ENCODE measurements at places on chromosomes 13 and 19.

DNA sequence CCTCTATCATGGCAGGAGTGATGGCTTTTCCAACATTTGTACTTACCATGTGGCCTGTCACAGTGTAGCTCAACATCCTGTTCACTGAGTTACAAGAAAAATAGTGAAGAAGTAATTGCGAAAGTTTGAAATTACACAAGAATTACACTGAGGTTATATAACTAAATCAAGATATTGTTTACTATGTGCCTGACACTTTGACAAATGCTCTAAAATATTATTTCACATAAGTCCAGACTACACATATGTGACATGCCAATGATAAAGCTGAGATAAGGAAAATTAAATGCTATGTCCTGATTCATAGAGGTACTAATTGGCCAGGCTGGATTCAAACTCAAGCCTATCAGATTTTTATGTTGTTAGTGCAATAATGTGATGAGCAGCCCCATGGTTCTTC, 451.7 kb downstream of the PCDH9 start:
- no peak for DNase-seq

- no peak for DNase-seq
Measured at GRCh38 chr19:32201636-32202051, 143.8 kb upstream of the ZNF507 start.

GRCh38 chr19:55325172-55325571, at the start of gene TMEM150B:
Gene TMEM150B (minus strand): TSS chr19:55325341. CDS start chr19:55321036, 4,305 bp downstream.
- DNase-seq: peak; percentile 77

DNA sequence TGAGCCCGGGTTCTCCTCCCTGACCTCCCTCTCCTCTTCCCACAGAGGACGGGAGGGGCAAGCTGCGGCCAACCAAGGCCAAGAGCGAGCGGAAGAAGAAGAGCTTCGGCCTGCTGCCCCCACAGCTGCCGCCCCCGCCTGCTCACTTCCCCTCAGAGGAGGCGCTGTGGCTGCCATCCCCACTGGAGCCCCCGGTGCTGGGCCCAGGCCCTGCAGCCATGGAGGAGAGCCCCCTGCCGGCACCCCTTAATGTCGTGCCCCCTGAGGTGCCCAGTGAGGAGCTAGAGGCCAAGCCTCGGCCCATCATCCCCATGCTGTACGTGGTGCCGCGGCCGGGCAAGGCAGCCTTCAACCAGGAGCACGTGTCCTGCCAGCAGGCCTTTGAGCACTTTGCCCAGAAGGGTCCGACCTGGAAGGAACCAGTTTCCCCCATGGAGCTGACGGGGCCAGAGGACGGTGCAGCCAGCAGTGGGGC, 162.2 kb downstream of the KDM4B start:
- peak; percentile 76 for DNase-seq

- DNase-seq: no peak
Measured at GRCh38 chr13:97505017-97505416, 71.0 kb downstream of the RAP2A start.

GRCh38 chr13:28922341-28922740, 102.2 kb downstream of the MTUS2 start:
- no peak for DNase-seq

DNA sequence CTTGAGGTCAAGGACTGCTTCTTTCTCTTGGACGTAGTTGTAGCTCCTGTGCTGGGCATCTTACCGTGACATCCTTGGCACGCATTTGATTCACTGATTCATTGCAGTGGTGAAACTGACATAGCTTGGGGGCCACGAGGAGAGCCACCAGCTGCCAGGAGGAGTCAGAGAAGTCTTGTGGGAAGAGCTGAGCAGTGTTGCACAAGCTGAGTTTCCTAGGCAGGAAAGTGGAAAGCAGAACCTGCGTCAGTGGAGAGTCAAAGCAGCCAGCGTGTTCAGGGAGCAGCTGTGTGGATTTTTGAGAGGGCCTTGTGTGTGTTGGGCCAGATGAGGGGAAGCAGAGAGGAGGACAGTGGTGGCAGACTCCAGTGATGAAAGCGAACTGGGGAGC, 5.3 kb upstream of the GPR183 start:
- DNase-seq: peak; percentile 93

DNA sequence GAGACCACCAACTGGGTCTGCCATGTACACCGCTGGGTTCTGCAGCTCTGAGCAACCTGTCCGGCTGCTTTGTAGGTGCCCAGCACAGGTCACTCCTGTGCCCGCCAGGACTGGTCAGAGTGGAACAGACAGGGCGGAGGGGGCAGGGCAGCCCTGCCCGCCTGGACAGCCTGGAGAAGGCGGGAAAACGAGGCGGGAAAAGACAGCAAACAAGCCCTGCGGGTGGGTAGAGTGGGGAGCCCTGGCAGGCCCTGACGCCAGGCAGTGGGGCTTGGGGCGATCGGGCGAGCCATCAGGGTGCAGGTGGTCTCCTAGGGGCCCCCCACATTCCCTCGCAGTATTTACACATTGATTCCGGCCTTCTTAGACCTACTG, 533 bp upstream of the UHRF1 start:
- DNase-seq: no peak

DNA sequence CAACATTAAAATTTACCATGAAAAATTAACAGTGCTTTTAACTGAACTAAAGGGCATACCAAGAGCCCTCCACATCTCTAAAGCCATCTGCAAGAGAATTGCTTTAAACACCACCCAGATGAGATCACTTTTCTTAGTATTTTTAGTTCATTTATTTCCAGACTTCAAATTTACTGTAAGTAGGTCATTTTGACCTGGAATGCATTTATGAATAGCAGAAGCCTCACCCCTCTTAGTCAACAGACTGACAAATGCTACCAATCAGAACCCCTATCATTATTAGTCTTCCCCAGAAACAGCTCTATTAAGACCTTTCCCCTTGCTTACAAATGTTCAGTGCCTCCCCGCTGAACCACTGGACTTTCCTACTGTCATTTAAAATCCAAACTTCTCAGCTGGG, 27.3 kb downstream of the RUBCNL start:
- no peak for DNase-seq

DNA sequence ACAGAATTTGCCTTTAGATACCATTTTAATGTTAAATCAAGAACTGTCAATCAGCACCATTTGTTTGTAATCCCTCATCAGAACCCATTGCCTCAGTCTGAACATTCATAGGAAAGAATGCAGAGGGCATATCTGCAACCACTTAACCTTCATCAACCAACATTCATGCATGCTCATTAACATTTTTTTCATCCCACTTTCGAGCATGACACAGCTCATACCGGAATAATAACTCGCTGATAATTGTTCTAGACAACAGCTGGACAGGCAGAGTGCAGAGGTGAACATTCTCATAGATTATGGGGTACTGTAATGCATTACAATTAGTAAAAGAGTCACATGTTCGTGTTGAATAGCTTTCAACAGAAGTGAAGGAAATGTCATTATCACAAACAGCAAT, 216.8 kb downstream of the DIAPH3 start:
- no peak for DNase-seq

DNA sequence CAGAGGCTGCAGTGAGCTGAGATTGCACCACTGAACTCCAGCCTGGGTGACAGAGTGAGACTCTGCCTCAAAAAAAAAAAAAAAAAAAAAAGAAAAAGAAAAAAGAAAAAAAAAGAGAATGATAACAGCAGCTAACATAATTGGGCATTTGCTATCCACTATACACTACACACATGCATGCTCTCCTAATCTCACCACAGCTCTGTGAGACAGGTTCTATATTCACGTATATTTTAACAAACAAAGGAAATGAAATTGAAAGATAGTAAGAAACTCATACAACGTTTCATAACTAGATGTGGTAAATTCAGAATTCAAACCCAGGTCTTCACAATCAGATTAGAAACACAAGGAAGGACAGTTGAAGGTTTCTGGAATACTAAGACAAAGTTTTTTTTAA, 265.7 kb downstream of the DIAPH3 start:
- no peak for DNase-seq

DNA sequence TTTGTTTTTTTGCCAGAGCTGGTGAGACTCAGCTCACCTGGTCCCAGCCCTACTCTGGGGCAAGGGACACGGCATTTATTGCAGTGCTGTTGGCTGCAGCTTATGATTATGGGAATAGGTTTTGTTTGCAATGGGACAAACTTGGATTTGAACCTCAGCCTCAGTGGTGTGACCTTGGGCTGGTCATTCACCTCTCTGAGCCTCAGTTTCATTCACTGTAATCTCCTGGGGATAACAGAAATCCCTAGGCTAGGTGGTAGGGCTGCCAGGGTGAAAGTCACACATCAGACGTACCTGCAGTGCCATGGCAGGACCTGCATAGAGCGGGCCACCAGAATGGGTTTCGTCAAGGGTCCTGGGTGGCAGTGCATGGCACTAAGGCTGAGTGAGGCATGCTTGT, 73.7 kb upstream of the MEDAG start:
- DNase-seq: no peak

GRCh38 chr19:38245826-38246498, 10.2 kb downstream of the PPP1R14A start:
- DNase-seq: no peak

DNA sequence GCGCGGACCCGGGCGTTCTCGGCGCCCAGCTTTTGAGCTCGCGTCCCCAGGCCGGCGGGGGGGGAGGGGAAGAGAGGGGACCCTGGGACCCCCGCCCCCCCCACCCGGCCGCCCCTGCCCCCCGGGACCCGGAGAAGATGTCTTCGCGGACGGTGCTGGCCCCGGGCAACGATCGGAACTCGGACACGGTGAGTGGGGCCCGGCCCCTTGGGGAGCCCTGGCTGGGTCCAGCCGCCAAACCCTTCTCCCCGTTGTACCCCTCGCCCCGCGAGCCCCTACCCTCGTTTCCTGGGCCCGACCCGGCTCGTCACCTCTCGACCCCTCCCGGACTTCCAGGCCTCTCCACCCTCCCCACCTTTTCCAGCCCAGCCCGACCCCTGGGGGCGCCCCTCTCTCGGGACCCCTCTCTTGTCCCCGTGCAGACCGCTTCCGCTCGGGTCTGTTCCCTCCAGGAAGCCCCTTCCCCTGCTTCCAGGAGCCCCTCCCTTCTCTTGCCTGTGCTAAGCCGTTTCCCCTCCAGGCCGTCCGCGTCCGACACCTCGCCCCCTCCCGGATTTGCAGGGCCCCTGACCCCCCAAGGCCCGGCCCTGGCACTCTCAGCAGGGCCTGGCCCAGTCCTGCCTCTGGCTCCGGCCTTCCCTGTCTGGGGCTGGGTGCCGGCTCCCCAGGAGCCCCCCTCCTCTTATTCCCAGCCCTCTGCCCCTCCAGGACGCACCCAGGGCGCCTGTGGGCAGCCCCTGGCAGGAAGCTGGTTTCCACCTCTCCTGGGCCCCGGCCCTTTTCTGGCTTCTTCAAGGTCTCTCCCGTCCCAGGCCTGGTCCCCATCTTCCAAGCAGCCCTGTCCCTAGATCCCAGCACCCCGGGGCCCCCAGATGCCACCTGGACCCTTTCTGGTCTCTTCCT, 632 bp downstream of the MARK4 start:
- DNase-seq: no peak

- peak; percentile 58 for DNase-seq
Measured at GRCh38 chr13:21478881-21479808, 20.0 kb upstream of the ZDHHC20 start.

- no peak for DNase-seq
Measured at GRCh38 chr19:17685451-17686022, 2.6 kb downstream of the UNC13A start.

DNA sequence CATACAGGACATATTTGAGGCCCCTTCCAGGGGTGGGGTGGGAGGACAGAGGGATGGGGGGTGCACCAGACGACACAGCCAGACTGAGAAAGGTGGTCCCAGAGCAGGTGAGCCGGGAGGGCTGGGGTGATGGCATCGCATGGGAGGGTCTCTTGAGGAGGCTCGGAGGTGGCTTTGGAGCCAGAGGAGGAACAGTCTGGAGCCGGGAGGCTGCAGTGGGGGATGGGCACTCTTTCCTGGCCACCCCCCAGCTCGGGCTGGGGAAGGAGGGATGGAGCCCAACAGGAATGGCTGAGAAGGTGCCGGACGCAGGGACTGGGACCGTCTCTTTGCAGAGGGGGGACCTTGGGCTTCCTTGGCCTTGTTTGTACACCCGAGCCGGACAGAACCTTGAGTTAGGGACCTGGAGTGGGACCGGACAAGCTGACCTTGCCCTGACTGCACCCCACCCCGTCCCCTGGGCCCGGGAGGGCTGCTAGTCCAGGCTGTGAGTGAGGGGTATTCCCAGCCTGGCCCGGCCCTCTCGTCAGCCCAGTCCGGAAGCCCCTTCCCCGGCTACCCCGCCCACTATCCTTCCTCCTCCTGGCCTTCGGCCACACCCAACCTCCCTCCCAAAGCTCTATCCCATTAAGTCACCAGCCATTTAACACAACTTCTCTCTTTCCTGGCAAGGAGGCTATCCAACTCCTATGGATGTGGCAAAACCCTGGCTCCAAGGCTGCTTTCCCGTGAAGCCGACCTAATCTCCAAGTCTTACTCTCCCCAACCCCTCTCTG, 816 bp upstream of the TBXA2R start:
- peak; percentile 49 for DNase-seq

- no peak for DNase-seq
Measured at GRCh38 chr13:52405369-52405766, 604 bp downstream of the THSD1 start.

- DNase-seq: no peak
Measured at GRCh38 chr19:15759962-15760565, 22.3 kb downstream of the OR10H3 start.

GRCh38 chr13:20414546-20415305, 110.9 kb downstream of the CRYL1 start:
- DNase-seq: no peak

DNA sequence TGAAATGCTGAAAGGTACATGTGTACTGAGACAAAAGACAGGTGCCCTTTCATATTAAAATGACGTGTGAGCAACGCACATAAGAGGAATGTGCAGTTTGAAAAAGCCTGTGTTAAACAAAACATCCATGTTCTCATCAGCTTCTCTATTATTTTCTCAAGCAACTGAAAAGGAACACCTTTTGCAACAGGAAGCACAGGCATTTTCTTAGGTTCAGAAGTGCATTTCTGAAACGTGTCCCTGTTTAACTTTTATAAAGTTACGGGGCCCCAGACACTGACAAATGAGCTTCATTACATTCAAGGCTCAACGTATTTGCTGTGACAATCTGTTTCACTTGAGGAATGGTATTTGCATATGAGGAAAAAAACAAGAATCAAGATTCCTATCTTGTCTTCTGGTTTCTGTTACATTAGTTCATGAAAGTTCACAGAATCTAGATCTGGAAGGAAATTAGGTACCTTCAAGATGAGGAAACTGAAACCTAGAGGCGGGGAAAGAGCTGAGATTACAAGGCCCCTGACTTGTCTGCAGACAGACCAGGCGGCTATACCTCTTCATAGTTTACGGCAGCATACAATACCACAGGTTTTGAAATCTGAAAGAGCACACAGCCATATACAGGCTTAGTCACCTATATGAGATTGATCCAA, 431.7 kb downstream of the KLF12 start:
- DNase-seq: no peak

DNA sequence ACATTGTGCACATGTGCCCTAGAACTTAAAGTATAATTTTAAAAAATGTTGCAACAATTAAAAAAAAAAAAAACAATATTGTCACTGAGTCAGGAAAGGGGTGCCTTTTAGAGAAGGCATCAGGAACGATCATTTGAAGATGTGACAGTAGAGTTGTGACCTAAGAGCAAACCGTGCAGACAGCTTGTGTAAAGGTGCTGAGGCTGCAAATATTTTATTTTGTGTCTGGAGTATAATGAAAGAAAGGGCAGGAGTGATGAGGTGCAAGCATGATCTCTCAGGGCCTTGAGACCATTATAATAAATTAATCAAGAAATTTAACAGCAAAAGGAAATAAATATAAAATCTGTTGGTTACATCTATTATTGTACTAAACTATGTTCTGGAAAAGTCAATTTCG, 1219.7 kb downstream of the OLFM4 start:
- DNase-seq: no peak
